Frontal cortex (tissue), 4 donors: ENCODE measurements at places on chromosomes 13 and 19.

- DNase-seq: peak; percentile 28
Observed at GRCh38 chr13:52010890-52011631, at the start of gene ATP7B. Gene ATP7B (minus strand): TSS chr13:52011450. CDS start chr13:52011337, 113 bp downstream.

DNA sequence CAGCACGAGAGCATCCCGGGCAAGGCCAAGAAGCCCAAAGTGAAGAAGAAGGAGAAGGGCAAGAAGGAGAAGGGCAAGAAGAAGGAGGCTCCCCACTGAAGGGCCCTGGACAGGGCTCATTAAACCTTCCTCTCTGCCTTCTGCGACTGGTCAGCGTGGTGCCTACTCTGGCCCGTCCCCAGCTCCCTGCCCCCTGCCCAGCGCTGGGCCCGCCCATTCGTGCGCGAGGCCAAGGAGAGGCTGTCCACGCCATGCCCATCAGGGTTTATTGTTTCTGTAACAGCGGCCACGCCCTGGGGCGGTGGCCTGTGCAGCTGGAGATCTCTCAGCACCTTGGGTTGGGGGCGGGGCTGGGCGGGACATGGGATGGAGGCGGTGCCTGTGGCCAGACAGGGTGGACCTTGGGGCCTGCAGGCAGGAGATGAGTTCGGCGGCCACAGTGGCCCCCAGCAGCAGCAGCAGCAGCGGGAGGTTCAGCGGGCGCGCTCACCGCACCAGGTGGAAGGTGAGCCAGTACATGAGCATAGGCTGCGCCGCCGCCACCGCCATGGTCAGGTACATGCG lies 897 bp downstream of the C19orf33 start:
- DNase-seq: no peak

DNA sequence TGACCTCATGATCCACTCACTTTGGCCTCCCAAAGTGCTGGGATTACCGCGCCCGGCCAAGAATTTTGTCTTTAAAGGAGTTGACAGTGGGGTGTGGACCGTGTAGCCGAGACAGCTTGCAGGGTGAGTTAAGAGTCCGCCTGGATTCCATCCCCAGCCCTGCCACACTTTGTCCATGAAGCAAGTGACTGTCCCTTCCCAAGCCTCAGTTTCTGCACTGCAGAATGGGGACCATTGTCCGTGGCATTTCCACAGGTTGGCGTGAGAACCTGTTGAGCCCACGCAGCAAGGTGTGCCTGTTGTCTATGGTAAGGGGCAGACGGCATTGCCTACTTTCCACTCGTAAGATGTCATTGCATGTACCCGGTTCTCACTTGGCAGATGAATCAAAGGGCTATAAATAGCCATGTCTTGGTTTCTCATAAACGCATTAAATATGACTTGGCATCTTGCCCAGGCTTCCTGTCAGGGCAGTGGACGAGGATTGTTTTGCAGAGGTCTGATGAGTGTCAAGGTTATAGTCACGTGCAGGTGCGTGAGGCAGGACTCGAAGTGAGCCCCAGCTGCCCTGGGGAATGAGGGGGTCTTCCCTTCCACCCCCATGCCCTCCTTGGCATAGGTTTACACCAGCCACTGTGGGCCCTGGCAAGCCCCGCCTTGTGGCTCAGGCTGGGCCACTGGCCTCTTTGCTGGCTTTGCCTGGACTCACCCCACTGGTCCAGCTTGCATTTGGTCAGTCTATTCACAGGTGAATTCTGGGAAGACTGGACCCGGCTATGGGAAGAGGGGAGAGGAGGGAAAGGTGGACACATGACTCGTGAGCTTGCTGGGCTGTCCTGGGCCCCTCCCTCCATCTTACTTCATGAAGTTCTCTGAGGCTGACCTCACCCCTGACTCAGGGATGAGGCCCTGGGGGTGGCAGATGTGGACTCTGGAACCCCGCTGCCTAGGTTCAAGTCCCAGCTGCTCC lies 14.6 kb downstream of the FAM187B start:
- peak; percentile 29 for DNase-seq

GRCh38 chr13:95579303-95579702 lies 26.8 kb downstream of the CLDN10 start:
- DNase-seq: no peak

DNA sequence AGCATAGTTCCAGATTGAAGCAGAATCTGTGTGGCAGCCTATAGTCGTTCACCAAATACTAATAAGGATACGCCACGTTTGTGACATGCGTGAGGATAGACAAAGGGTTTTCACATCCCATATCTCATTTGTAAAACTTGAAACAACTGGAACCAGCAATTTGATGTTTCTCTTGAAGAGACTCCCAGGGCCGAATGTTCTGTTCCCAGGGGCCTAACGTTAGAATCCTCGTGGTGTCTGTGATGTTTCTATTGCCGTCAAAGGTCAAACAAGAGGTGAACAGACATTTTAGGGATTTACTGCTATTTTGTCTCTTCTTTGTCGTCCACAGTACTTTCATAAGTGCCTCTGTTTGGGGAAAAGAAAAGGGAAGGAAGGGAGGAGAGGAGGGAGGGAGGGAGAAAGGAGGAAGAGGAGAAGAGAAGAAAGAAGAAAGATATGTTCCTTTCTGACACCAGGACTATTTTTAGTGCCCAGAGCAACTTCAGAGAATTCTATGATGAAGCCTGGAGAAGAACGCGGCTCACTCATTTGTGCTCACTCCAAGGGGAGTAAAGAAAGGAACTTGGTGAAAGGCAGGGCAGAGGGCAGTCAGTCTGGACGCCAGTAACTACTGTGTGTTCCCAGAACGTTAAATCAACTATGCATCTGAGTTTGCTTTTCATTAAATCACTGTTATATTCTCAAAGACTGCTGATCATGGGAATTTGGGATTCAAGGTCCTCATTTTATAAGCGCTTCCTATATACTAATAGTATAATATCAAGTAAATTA lies 154.5 kb downstream of the DCT start:
- no peak for DNase-seq

- no peak for DNase-seq
Observed at GRCh38 chr13:93118081-93118615, 108.5 kb upstream of the GPC6 start.

GRCh38 chr13:52896827-52897659 lies 48.6 kb upstream of the PCDH8 start:
- DNase-seq: peak; percentile 27

- no peak for DNase-seq
Observed at GRCh38 chr13:20769834-20770233, 3.9 kb downstream of the EEF1AKMT1 start.

- DNase-seq: no peak
Observed at GRCh38 chr13:98133946-98134345, 8.9 kb upstream of the FARP1 start.

DNA sequence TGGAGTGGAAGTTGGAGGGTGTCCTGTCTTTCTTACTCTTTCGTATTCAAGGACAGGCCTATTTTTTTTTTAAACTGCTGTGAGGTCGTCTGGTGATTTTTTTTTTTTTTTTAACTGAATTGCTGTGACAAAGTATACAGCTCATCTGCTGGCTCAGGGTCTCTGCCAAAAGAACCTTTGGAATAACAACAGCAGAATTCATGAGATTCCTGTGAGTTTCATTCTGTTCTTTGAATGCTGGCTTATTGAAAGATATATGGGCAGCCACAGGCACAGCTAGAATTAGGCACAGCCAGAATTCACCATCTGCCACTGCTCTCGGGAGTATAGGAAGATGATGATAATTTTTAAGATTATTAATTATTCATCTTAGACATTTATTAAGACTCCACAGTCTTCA lies 21.4 kb upstream of the FRY start:
- DNase-seq: no peak

DNA sequence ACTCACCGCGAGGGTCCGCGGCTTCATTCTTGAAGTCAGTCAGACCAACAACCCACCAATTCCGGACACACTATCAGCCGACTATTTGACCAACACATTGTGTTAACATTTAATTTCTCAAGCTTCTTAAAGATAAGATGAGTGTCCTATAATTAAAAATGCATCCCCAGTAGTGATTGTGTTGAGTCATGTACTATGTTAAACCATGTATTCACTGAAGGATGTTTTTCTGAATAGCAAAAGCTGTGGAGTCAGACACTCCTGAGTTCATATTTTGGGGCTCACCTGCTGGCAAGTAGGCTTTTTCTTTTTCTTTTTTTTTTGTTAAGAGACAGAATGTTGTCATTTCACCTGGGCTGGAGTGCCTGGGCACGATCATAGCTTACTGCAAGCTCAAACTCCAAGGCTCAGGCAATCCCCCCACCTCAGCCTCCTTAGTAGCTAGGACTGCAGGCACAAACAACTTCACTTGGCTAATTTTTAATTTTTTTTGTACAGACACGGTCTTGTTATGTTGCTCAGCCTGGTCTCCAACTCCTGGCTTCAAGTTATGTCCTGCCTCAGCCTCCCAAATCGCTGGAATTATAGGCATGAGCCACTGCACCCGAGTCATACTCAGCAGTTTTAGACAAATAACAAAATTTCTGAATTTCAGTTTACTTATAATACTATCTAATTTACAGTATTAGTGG lies 606.9 kb downstream of the PCDH9 start:
- no peak for DNase-seq

- no peak for DNase-seq
Observed at GRCh38 chr19:33441277-33441699, 67.8 kb downstream of the CEBPG start.

DNA sequence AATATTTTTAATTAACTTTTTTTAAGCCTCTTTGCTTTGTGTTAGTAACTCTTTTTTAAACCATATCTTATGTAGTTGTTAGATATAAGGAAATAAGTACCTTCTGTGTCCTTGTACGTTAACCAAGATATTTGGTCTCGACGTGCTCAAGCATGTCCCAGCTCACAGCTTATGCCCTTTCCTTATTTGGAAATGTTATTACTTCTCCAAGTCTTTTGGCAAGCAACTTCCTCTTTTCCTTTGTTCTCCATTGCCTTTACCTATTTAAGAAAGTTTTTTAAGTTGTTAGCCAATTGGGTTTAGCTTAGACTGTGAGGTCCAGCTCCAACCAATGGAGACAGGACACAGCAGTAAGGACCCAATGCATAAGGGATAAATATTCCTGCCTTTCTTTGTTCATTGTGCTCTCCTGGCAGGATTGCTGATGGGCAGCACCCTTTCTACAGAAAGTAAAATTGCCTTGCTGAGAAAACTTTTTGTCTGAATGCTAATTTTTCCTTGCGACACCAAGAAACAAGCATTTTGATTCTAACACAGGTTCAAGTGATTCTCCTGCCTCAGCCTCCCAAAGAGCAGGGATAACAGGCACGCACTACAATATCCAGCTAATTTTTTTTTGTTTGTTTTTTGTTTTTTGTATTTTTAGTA lies 5.2 kb downstream of the DKKL1 start:
- DNase-seq: no peak

DNA sequence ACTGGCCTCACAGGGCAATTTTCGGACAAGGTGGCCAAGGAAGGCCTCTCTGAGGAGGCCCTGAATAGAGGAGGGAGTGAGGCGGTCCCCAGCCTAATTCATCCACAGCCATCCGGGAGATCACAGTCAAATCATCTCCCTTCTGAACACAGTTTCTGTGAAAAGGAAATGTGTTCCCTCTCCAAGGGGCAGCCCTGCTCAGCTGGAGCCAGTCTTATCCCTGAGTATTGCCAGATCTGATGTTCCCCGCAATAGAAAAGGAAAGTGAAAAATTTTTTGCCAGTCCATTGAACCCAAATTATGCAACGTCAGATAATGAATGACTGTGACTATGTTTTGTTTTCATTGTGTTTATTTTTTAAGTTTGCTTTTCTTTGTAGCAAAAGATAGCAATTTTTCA lies 125.9 kb downstream of the SIPA1L3 start:
- DNase-seq: no peak

- no peak for DNase-seq
Observed at GRCh38 chr13:94342436-94343242, 136.8 kb downstream of the DCT start.

DNA sequence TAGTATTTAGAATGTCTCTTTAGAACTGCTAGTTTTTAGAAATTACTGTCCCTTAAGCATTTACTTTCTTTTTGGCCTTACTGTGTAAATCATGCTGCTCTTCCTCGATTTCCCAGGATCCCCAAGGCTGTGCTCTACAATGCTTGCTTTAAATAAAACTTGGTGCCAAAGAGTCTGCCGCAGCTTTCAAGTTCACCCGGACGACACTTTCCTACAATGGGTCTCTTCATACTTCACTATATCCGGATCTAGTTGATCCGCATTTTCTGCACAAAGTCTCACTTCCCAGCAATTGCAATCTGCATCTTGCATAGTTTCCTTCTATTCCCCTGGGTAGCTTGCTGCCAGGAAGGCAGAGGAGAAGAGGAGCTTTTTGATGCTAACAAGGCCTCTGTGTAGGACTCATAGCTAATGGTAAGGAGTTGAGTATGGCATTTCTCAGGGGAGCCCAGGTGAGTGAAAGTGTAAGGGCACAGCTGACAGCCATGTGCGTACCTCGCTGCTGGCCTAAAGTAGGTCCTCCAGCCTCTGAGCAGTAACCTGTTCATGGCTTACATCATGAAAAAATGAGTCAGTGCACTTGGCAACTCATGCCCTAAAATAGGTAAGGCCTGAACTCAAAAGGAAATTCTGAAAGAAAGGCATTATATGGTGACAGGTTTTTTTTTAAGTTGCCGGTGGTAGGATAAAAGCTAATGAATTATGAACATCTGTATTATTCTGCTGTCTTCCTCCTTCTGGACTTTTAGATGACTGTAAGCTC lies 101.6 kb downstream of the ENOX1 start:
- DNase-seq: no peak

DNA sequence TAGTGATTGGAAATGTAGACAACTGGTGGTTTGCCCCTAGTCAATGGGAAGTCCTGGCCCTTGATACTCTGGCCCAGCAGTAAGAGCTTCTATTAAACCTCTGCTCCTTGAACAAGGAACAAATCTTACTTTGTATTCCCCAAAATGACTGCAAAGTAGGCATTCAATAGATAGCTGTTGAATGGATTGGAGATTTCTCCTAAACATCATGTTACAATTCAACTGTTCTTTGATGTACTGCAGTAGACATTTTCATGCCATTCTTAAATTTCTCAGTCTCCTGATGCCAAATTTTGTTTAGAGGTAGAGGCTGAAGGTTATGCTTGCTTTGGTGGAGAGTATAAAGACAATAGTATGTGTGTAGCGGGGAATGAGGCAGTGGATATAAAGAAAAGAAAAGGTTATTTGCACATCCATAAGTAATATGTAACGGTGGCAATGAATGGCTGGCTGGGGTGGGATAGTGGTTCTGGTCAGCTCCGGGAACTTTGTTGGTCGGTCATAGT lies 12.8 kb downstream of the MIR17HG start:
- DNase-seq: no peak

- peak; percentile 69 for DNase-seq
Observed at GRCh38 chr19:33064792-33065550, at the start of gene RHPN2. Gene RHPN2 (minus strand): TSS chr19:33064888. CDS start chr19:33064852, 36 bp downstream.

DNA sequence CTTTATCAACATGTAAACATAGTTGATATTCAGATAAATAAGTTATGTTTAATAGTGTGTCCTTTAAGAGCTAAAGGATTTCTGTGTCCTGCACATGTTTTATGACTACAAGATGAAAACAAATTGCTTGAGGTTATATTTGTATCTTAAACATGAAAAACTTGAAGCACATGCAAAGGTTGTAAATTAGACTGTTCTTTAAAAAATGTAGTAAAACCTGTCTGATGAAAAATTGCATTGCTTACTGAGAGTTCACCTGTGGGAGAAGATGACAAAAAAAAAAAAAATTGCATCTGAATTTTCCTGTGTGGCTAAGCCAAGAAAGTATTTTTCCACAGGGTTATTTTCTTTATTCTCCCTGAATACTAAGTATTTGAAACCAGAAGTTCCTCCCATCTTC lies 25.7 kb upstream of the LMO7 start:
- DNase-seq: no peak

GRCh38 chr13:31731921-31732320 lies 7.4 kb upstream of the RXFP2 start:
- no peak for DNase-seq

GRCh38 chr13:77306458-77306857 lies 20.4 kb downstream of the MYCBP2 start:
- DNase-seq: no peak
